ENCODE measurements at places on chromosomes 4 and X.

DNA sequence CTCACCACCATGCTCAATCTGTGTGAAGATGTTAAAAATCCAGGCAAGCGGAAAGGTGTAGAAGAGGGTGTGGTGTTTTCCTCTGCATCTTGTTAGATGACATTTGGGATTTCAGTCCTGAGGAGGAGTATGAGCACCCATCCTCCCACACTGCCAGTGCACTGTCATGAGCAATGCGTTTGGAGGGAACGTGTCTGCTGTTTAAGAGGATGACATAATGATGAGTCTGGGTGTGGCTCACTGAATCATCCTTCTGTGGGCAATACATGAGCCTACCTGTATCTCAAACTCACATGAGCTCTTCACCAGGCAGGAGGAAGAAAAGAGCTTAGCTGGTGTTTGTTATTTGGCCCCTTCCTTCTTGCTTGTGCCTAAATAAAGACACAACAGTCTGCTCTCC is 67.9 kb upstream of the ARX start:
- no peak for DNase-seq

- no peak for DNase-seq
These were observed 160.3 kb upstream of the MAB21L2 start for GRCh38 chr4:150421612-150422011.

- no peak for DNase-seq
These were observed 32.6 kb downstream of the ABHD18 start for GRCh38 chr4:127997534-127998388.

- DNase-seq = no peak
These were observed 17.1 kb downstream of the GRPR start for GRCh38 chrX:16140448-16140847.

DNA sequence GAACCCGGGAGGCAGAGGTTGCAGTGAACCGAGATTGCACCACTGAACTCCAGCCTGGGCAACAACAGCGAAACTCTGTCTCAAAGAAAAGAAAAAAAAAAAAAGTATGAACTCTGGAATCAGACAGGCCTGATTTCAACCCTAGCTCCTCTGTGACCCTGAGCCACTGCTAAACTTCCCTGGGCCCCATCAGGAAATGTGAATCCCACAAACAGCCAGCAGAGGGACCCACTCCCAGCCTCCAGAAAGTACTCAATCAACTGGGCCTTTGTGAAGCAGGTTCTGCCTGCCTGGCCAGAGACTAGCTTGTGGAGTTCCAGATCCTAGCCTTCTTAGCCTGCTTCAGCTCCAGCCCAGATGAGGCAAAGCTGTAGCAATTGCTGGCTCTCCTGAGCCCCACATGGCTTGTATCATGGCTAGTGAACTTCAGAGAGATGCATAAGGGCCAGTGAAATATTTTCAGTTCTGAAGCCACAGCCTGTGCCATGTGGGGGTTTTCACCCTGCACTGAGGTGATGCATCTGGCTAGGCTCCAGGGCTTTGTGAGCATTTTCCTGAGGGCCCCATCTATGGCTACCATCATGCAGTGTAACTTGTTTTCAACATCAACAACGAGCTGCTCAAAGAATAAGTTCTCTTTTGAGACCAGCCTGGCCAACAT is 7.2 kb upstream of the IDS start:
- no peak for DNase-seq

DNA sequence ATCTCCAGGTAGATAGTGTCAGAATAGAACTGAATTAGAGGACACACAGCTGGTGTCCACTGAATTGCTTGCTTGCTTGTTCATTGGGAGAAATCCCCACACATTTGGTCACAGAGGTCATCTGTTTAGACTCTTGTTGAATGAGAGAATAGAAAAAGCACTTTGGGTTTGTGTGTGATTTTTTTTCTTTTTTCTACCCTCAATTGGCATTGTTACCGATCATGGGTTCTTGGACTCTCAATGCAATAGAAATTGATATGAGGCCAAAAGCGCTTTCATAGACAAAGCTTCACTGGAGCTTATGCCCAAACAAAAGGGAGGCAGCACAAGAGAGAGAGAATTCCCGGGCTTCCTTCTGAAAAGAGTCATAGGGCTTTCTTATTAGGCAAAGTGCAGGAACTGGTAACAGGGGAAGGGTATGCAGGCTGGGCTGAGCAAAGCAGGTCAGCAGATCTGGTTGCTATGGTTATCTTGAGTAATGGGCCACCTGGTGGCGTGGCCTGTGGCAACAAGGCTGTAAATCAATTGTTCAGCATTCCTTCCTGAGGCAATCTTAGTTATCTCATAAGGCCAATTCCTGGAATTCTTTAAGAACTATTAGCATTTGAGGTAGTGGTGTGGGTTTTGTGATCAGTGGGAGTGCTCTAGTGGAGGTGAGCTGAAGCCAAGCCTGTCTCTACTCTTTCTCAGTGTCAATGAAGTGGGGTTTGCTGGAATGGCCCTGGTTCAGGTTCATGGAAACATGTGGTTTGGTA is 5.3 kb upstream of the GPR82 start:
- DNase-seq = no peak

DNA sequence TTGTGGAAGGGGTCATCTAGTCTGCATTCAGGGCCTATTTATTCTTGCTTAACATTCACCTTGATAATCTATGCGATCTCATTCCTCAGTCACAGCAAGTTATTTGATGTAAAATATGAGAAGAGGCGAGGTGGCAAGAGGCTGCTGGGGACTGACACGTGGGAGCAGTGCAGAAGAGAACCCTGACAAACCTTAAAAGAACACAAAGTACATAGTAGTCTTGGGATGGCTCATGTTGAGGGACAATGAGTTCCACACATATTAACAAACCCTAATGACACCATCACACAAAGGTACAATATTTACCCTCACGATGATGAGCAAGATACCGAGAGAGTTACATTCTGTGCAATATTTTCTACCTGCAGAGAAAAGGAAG is 57.5 kb downstream of the MAML3 start:
- no peak for DNase-seq

GRCh38 chrX:29478336-29479069 is 736.9 kb upstream of the MAGEB2 start:
- DNase-seq = no peak

GRCh38 chrX:135740681-135741149 is 27.3 kb downstream of the CT45A1 start:
- DNase-seq = peak; percentile 5

GRCh38 chr4:83259586-83259985 is 25.0 kb downstream of the COQ2 start:
- DNase-seq = no peak

GRCh38 chr4:5928274-5928673 is 35.4 kb upstream of the CRMP1 start:
- no peak for DNase-seq

DNA sequence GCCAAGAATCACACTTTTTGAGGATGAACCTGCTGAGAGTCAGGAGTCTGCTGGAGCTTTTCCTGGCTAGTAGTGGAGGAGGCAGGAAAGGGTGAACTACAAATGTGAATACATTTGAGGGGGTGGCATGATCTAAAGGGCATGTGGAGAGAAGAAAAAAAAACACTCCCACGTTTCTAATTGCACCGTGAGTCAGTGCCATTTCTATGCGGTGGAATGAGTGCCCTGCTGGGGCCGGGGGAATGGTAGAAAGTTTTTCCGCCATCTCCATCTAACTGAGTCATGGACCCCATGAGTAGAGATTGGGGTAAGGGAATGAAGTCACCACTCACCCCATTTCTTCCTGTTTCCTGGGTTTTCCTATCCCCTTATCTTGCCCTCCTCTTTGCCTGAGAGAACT is 19.8 kb downstream of the BEX3 start:
- no peak for DNase-seq

- no peak for DNase-seq
These were observed at the start of gene LDB2 for GRCh38 chr4:16897991-16898827. LDB2 (minus strand) TSS chr4:16898645.

DNA sequence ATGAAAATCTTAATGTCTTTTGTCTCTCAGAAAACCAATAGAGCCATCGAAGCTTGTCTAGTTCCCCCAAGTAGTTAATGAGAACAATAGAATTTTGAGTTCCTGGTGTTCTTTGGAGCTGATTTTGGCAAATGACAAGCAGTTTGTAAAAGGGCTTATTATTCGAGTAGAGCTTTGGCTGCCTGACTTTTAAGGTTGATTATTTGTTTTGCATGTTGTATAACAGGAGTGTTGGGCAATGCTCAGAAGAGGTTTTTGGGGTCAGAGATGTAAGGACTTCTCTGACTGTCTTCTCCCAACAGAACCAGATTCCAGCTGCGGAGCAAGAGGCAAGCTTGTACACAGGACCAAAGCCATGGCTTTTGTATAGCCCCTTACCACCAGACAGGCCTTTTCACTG is 30.0 kb downstream of the ZCCHC12 start:
- no peak for DNase-seq

Data from D721Med (cell line).